Caudate nucleus (tissue), 63 donors: ENCODE measurements at places on chromosomes 4 and X.

GRCh38 chr4:7719354-7720174 is 220.1 kb downstream of the AFAP1 start:
- no peak for DNase-seq

- no peak for DNase-seq
Observed at GRCh38 chr4:11424000-11424399, 4.7 kb downstream of the HS3ST1 start.

GRCh38 chr4:3516061-3516835 is 16.0 kb downstream of the LRPAP1 start:
- DNase-seq = no peak

- no peak for DNase-seq
Observed at GRCh38 chr4:53937918-53938317, 126.5 kb downstream of the CHIC2 start.

DNA sequence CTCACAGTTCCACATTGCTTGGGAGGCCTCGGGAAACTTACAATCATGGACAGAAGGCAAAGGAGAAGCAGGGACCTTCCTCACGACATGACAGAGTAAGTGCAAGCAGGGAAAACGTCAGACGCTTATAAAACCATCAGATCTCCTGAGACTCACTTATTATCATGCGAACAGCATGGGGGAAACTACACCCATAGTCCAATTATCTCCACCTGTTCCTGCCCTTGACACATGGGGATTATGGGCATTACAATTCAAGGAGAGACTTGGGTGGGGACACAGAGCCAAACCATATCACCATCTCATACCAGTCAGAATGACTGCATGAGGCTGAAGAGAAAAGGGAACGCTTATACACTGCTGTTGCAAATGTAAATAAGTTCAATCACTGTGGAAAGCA is 1066.9 kb upstream of the PCDH7 start:
- no peak for DNase-seq

- DNase-seq = no peak
Observed at GRCh38 chrX:118208481-118208880, 91.9 kb upstream of the KLHL13 start.

- DNase-seq = no peak
Observed at GRCh38 chr4:159178979-159179969, 76.4 kb downstream of the RAPGEF2 start.

GRCh38 chrX:143306991-143307937 is 210.0 kb downstream of the SPANXN3 start:
- DNase-seq = no peak

DNA sequence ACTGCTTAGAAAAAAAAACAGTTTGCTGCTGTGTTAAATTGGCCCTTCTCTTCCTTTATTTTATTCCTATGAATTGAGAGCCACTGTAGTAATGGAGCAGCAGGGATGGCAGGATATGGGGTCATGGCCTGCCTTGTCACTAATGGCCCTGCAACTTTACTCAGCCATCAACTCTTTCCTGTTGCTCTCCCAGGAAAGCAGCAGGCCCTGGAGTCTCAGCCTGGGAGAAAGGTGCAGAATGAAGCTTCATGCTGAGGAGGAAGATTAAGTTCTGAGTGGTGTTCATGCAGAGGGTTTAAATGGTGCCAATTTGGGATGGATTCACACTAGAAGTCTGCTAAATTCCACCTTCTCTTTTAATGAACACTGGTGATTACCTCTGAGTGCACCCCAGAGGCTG is 285.6 kb downstream of the GPAT3 start:
- DNase-seq = no peak

DNA sequence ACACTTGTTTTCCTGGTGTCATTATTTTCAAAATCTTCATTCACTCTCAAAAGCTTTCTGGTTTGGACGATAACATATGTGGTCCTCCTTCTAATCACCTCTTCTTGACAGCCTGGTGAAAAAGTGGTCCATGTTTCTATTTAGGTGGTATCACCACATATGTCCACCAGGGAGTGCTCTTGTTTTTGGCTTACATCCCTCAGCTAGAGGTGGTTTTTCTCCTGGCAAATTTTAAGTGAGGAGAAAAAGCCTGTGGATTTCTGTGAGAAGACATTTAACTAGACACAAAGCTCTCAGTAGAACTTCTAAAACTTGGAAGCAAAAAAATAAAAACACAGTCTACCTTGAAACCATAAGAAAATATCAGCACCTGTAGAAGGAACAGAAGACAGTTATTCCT is 58.0 kb upstream of the FRMPD4 start:
- DNase-seq = no peak

DNA sequence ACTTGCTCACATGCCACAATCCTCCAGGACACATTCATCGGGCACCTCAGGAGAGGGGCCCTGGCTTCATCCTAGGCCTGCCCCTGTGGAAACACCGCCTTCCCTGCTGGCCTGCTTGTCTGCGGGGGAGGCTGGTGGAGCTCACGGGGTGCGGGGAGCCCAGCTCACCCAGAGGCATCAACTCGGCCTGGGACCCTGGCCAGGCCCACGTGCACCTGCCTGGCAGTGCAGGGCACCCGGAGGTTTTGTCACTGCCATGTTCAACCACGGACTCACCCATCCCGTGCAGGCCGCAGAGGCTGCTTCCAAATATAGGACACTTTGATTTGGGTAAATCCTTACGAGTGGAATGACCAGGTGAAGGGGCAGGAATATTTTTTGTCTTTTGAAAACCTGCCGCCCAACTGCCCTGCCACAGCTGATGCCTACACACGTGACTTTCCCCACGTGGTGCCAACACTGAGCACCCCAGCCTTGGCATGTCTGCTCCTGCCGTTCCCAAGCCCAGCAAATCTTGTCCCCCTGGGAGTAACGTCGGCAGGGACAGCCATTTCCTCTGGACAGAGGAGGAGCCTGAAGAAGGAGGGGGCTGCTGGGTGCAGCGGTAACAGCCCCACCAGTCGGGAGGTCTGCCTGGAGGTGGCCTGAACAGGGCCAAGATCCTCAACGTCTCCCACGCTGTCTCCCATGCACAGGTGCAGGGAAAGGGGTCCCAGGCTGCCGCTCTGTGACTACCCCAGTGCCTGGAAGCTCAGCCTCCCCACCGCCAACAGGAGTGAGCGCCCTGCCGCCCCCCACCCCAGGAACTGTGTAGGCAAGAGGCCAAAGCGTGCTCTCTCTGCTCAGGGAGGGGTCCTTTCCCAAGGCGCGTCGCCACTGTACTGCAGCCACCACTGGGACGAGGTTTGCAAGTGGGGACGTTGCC is 8.5 kb downstream of the MXD4 start:
- no peak for DNase-seq

GRCh38 chrX:24167719-24168472 is 18.4 kb downstream of the ZFX start:
- DNase-seq = no peak

DNA sequence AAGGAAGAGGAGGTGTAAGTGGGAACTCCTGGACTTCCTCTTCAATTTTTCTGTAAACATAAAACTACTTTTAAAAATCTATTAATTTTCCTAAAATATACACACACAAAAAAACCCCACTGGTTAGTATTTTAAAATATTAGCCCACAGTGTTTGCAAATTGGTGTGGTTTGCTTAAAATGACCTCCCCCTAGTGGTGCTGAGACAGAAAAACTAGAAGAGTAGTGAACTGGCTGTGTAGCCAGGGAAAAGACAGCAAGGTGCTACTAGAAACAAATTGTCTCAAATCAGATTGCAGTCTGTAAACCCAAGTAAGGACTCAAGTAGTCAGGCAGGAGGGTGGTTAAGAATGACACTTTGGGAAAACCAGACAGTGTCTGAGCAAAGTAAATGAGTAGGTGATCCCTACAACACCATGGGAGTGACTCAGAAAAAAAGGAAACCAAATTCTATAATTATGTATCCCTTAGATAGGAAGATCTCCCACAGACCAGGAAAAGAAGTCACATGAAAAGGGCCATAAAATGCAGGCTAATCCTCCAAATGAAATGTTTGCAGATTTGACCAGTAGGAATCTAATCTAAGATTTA is 26.0 kb downstream of the AMTN start:
- DNase-seq = no peak

GRCh38 chr4:53233114-53233795 is 132.6 kb downstream of the SCFD2 start:
- no peak for DNase-seq

DNA sequence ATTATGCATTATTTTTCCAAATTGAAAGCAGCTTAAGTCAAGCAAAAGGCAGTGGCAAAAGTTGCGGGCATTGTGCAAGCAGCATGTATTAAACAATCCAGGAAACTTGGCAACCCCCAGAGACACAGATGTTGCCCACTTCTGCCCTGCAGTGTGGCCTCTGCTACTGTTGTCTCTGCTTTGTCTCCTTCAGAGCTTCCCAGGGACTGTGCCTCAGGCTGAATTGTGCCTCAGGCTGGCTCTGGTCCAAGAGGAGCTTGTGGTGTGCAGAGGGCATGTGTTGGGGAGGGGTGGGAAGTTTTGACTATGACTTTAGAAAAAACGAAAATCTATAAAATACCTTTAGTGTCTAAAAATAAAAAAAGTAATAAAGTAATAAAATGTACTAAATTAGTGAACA is 201.4 kb downstream of the CCSER1 start:
- no peak for DNase-seq

- DNase-seq = no peak
Observed at GRCh38 chr4:155541716-155542115, 124.9 kb upstream of the GUCY1A1 start.

- no peak for DNase-seq
Observed at GRCh38 chr4:185730387-185730786, 81.6 kb downstream of the SORBS2 start.

- DNase-seq = peak; percentile 9
Observed at GRCh38 chr4:122716825-122717448, 15.6 kb upstream of the BBS12 start.

- DNase-seq = no peak
Observed at GRCh38 chr4:183405303-183405702, 39.1 kb upstream of the CDKN2AIP start.

DNA sequence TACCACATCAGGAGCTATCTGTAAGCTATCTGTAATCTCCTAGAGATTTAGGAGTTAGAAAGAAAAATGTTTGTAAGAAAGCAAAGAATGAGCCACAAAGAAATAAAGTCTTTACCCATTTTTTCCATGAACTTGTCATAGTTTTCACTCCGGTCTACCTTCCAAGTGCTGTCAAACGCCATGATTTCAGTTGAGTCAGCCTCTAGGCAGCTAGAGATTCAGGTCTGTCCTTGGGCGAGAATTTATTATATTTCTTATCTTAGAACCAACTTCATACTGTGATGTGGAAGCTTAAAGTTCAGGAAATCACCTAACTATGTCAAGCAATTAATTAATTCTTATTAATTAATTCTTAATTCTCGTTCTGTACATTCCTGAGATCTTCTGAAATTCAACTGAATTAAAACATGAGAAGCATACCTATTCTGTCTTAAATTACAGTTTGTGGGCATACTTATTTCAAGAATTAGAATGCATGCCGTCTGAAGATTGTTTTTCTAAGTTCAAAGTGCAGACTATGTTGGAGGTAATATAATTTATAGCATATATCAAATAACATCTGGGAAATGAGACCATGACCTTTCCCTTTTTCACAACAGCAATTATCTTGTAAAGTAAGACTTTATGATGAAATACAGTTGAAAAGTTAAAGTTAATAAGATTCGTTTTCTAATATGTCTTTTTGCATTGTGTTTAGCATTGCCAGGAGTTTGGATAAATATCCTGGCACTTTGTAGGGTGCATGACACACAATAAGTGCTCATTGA is at the start of gene FABP2:
Gene FABP2, minus strand, starts transcription at position 218 of the 767 bp plus-strand sequence. Its CDS starts 36 bp downstream, at position 182.
- no peak for DNase-seq

DNA sequence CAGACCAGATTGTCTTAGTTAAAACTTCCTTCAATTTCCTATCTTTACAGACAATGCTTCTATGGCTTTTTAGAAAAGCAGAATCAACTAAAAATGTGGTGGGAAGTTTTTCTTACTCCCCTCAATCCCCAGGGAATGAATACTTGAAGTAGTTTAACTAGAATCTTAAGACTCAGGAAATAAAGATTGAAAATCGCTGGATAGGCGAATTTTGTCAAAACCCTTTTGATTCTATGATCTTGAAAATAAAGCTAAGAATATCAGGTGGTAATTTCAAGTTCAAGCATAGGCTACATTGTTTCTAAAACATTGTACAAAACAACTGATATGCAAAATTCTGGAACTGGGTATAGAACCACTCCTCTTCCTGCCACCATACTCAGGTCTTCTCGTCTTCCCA is 276.5 kb upstream of the GK2 start:
- no peak for DNase-seq

GRCh38 chr4:156660465-156660864 is 311.1 kb downstream of the PDGFC start:
- no peak for DNase-seq

DNA sequence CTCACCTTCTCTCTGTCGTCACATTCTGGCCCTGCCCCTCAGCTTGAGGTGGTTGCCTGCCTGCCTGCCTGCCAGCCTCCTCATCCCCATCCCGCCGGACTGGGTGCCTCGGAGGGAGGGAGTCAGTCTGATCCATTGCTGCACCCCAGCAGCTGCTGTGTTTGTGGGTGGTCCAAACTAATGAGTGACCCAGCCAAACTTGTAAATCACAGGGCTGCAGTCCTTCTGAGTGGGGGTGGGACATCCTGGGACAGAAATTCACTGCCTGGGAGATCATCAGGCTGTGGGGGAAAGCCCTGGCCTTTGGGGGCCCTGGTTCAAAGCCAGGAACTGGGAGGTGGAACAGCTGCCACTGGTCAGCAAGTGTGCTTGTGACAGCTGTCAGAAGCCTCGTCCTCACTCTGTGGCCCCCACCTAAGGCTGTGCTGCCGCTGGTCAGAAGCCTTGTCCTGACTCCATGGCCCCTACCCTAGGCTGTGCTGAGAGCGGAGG is 5.6 kb downstream of the GPR78 start:
- DNase-seq = no peak

- no peak for DNase-seq
Observed at GRCh38 chrX:24566240-24566639, 80.9 kb downstream of the PCYT1B start.

- no peak for DNase-seq
Observed at GRCh38 chr4:80116516-80116915, 43.5 kb upstream of the ANTXR2 start.

DNA sequence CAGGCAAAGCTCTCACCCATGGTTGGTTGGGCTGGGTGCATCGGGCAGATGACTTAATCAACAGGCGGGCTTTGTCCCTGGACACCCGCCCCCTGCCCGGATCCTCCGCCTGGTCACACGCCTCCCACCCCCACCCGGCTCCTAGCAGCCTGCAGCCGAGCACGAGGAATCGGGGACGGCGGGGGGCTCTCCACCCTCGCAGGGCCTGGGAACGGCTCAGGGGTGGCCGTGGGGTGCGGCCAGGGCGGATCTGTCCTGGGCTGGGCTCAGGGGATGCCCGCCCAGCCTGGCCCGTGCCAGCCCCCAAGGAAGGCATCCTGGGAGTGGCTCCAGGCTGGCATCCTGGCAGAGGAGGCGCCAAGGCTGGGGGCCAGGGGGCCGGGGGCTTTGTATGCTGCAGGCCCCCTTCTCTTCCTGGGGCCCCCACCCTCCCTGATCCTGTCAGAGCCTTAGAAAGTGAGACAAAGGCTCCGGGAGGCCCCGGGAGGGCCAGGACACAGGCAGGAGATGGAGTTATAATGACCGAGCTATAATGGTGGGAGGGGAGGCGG is 32.5 kb upstream of the FGFR3 start:
- DNase-seq = no peak

DNA sequence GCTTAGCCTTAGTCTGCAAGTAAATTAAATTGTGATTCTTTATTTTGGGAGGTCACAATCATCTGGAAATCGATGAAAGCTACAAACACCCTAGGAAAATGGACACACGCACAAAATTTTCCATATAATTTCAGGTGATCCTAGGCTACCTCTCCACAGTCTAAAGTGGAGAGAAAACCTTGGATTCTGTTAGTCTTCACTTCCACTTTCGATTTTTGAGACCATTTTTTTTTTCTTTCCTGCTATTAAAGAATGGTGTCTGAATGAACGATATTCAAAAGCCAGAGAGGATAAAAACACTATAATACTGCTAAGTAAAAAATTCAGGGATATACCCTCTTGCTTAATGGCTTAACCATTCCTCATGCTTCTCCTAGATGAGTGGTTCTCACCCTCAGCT is 1.7 kb downstream of the FBXL5 start:
- DNase-seq = no peak
